ENCODE measurements at places on chromosomes 1 and 21.

GRCh38 chr1:67058761-67059160, 4.8 kb upstream of the SLC35D1 start:
- no peak for DNase-seq

- DNase-seq, result no peak
Observed at GRCh38 chr1:87314091-87314490, 14.6 kb upstream of the LMO4 start.

DNA sequence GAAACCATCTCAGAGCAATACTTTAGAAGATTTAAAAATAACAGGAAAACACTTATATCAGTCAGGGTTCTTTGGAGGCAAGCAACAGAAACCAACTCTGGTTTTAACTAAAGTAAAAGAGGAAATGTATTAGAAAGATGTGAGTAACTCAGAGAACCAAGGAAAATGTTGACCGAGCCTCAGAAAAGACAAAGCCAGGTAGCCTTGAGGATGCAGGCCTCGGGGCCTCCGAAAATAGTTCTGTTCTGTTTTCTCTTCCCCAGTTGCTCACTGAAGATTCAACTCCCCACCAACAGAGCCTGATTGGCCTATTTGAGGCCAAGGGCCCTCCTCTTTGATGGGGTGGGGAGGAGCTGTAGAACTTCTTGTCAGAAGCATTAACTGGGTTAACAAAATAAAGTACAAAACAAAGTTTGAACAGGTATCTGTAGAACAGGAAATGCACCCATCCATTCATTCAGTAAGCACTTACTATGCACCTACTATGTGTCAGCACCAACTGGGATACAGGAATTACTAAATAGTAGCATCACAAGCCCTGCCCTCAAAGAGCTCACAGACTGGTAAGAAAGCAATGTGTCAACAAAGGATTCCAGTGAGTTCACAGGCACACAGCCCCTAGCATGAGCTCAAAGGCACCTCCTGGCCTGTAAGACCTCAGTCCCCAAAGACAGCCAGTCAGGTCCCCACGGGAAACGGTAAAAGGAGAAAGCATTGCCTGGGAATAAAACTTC, 12.6 kb downstream of the SLAMF8 start:
- no peak for DNase-seq

DNA sequence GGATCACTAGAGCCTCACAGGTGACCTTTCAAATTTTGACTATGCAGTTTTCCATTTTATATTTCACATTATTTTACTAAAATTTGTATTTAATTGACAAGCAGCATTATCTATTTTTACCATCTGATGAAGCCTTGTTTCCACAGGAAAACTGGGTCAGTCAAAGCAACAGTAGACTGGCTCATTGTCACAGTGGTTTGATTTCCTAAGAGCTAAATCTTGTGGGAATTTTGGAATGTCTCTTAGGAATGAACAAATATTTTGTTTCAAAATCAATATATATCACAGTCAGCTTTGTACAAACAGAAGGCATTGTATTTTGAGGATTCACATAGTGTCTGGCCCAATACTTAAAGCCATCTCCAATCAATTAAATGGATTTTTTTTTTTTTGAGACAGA, 152.6 kb upstream of the RNPC3 start:
- no peak for DNase-seq

DNA sequence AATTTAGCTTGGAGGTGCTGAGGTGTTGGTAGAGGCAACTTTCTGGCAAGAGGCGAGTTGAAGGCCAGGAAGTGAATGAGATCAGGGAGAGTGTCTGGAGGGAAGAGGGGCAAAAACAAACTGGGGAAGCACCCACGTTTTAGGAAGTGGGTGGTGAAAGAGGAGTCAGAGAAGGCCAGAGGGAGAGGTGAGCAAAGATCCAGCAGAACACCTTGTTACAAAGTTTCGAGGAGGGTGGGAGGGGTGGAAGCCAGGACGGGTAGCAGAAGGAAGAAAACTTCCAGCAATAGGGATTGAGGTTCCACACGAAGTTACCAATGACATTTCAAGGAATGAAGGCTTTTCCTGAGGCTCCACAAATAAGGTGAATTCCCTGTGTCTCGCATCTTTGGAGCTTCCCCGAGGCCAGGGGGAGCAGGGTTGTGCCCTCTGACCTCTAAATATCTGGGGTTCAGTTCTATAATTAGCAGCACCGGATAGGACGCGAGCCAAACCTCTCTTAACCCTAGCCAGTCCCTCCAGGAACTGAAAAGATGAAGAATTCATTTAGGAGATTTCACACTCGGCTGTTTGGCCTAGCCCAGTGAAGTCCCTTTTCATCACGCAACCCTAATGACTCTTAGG, 578 bp upstream of the SESN2 start:
- DNase-seq, result no peak

- DNase-seq, result no peak
Observed at GRCh38 chr1:60280819-60281218, 207.2 kb upstream of the C1orf87 start.

DNA sequence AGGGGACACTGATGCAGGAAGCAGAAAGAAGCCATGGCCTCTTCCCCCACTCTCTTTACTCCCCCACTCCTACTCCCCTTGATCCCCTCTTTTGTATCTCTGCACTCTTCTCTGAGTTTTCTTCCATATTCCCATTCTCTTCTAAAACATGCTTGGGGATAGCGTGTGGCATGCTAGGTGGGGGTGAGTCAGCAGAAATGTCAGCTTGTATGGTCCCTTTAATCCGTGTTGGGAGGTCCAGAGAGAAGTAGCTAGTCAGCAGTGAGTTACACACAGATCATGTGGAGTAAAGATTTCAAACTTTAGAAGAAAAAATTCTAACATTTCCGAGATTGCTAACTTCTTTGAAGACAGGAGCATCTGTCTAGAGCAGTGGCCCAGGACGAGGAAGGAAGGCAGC, 4.0 kb upstream of the KCNK1 start:
- no peak for DNase-seq

DNA sequence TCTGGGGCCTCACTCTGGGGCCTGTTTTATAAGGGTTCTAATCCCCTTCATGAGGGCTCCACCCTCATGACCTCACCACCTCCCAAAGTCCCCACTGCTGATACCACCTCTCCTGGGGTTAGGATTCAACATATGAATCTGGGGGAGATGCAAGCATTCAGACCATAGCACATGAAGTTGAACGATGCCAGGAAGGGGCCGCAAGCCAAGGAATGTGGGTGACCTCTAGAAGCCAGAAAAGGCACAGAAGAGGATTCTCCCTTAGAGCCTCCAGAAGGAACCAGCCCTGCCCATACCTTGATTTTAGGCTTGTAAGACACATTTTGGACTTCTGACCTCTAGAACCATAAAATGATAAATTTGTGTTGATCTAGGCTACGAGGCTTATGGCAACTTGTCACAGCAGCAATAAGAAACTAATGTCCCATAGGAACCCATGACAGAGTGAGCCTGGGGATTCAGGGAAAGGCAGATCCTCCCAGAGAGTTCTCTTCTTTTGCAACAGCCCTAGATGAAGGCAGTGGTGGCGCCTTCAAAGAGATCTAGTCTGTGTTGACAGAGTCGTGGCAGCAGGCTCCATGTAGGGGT, 27.9 kb downstream of the TRIM67 start:
- DNase-seq, result no peak

GRCh38 chr1:81424061-81424460, 376.7 kb upstream of the ADGRL2 start:
- no peak for DNase-seq

- no peak for DNase-seq
Observed at GRCh38 chr1:70360321-70360720, 5.8 kb upstream of the ANKRD13C start.

- no peak for DNase-seq
Observed at GRCh38 chr1:215215846-215216245, 133.3 kb downstream of the KCNK2 start.

GRCh38 chr1:28893403-28894102, 20.8 kb upstream of the EPB41 start:
- DNase-seq, result no peak

DNA sequence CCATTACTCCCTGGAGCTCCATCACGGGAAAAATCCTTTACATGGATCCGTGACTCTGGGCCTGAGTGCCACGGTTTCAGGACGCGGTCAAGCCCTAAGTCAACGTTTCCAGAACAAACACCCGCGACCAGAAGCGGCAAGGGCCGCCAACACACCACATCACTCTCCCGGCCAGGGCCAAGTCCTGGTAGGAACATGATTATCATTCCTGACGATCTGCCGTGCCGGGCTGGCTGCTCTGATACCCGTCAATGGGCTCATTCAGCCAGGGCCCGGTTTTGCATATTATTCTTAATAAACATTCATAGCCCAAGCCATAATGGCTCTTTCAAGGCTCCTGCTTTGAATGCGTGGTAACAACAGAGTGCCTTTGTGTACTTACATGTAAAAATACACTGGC, 44.6 kb upstream of the SIM2 start:
- no peak for DNase-seq

- DNase-seq, result no peak
Observed at GRCh38 chr1:22264464-22265341, 121.8 kb upstream of the WNT4 start.

DNA sequence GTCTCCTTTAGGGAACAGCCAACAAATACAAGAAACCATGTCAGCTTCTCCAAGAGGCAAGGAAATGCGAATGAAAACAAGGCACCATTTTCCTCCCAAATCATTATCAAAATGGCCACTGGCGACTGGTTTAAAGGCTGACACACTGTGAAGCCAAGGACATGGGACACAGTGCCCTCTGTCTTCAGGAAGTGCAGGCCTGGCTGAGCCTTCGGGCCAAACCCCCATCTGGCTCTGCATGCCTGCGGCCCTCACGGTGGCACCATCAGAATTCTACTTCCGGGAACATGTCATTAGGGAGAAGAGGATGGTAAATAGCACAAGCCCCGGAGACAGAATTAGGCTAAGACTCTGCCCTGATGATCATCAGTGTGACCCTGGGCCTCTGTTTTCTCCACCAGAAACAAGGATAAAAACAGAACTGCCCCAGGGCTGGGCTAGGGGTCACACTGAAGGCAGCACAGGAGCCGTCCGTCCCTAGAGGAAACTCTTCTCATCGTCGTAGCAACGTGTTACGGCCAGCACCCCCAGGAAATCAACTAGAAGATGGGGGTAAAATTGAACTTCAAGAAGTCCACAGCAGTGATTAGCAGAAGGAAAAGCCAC, 103.5 kb downstream of the NPHP4 start:
- no peak for DNase-seq

- no peak for DNase-seq
Observed at GRCh38 chr1:16387201-16388188, 20.5 kb downstream of the SZRD1 start.

- no peak for DNase-seq
Observed at GRCh38 chr1:111274653-111275052, 16.0 kb upstream of the CHIA start.

Measured in activated T-helper 1 cell treated with Interleukin-2 at 50 U/mL for 16 hours (primary cell).